ENCODE measurements at places on chromosomes 1 and 21.

DNA sequence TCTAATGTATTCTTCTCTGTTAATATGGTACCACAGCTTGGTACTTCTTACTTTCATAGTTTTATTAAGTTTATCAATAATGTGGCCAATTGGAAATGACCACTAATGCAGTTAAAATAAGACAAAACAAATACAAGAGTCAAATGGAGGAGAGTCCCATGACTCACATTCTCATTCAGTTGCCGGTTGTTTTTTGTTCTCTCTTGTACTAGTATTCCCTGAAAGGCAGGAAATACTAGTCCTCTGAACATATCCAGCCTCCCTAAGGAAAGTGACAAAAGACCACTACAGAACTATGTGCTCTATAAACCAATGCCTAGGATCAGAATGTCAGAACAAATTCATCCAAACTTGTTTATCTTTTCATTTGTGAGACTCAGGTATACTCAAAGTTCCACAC, 165.2 kb upstream of the SAMSN1 start:
- DNase-seq: no peak

DNA sequence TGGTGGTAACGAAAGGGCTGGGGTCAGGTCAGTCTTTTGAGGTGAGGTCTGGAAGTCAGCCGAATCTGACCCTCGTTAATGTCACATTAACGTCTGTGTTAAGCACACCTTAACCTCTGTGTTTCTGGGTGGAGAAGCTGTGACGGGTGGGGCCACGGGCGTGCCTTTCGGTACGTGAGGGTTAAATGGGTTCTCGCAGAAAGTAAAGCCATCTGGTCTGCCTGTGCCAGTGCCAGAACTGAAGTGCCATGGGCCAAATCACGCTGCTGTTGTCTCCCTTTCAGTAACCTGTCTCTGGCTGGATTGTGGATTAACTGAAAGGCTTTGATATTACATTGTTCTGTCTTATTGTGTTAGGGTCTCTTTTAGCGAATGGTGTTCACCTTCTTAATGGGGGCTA, 14.4 kb downstream of the URB2 start:
- DNase-seq: no peak

GRCh38 chr1:180898441-180899219, 14.1 kb upstream of the KIAA1614 start:
- DNase-seq: no peak

- DNase-seq: no peak
Observed at GRCh38 chr1:100036718-100037655, 67.2 kb downstream of the SLC35A3 start.

- DNase-seq: no peak
Observed at GRCh38 chr1:85240174-85240601, 19.3 kb downstream of the C1orf52 start.

DNA sequence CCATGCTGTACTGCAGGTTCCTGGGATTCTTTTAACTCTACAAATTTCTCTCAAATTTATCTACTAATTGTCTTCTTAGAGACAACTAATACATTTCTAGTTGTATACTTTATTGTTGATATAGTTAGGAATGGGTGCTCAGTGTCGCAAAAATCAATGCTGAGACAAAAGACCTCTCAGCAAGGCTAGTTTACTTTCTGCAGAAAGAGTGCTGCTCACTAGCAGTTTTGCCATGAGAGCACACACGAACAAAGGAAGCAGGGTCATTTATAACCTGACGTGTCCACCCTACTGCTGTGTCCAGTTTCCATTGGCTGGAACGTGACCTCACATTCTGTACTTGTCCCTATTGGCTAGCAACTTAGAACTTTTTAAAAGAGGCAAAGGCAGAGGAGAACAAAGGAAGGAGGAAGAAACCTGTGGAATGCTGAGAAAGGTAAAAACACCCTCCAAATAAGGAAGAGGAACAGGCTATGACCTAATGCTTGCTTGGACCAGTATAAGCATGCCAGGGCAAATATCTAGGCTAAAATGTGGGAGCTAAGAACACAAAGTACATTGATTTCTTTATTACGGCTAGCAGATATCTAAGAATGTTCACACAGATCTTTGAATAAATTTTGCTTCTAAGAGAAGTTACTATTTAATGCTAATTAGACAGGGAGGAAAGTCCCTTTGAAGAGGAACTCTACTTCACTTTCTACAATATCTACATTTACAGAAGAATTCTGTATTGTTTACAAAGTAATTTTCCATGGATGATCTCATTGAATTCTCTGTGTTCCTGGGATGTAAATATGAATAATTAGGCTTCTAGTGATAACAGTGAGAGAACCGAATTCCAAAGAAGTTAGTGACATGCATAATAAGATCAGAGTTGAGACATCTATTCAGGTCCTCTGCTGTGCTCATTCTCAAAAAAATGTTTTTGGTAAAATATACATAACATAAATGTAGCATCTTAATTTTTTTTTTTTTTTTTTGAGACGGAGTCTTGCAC, 86.0 kb upstream of the MAP10 start:
- DNase-seq: no peak

DNA sequence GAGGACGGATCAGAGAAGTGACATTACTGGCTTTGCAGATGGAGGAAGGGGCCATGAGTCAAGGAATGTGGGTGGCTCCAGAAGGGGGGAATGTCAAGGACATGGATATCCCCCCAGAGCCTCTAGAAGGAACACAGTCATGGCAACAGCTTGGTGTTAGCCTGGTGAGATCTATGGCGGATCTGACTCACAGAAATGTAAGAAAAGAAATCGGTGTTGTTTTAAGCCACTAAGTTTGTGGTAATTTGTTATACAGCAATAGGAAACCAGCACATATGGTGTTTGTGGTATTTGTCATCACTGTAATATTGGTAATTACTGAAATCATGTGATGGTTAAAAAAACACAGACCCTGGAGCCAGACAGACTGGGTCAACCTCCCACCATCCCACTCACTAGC, 236.2 kb downstream of the SETD4 start:
- DNase-seq: no peak

DNA sequence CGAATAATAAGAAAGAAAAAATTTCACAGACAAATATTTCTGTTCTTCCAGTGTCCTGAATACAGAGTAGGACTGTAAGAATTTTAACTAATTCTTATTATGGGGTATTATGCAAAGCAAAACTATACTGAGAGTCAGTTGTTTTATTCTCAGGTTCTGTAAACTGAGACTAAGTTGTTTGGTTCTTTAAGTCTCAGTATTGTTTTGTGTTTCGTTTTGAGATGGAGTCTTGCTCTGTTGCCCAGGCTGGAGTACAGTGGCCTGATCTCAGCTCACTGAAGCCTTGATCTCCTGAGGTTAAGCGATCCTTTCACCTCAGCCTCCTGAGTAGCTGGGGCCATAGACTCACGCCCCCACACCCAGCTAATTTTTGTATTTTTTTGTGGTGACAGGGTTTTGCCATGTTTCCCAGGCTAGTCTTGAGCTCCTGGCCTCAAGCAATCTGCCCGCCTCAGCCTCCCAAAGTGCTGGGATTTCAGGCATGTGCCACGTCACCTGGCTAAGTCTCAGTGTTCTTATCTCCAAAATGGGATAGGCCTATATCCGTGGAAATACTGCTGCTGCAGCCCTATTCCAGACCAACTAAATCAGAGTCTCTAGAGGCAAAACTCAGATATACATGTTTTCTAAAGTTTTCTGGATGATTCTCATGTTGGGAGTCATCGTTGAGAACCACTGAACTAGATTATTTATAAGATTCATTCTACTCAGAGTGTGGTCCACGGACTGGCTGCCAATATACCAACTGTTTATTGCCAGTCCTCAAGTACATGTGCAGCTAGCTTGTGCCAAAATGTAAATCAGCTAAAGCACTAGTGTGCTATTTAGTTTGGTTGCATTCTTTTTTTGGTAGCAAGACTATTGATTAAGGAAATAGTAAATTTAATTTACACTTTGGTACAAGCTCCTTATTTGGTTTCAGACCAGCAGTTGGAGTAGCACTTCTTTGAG, 116.6 kb downstream of the HS2ST1 start:
- no peak for DNase-seq

- no peak for DNase-seq
Observed at GRCh38 chr1:113792471-113792870, 19.8 kb downstream of the RSBN1 start.

DNA sequence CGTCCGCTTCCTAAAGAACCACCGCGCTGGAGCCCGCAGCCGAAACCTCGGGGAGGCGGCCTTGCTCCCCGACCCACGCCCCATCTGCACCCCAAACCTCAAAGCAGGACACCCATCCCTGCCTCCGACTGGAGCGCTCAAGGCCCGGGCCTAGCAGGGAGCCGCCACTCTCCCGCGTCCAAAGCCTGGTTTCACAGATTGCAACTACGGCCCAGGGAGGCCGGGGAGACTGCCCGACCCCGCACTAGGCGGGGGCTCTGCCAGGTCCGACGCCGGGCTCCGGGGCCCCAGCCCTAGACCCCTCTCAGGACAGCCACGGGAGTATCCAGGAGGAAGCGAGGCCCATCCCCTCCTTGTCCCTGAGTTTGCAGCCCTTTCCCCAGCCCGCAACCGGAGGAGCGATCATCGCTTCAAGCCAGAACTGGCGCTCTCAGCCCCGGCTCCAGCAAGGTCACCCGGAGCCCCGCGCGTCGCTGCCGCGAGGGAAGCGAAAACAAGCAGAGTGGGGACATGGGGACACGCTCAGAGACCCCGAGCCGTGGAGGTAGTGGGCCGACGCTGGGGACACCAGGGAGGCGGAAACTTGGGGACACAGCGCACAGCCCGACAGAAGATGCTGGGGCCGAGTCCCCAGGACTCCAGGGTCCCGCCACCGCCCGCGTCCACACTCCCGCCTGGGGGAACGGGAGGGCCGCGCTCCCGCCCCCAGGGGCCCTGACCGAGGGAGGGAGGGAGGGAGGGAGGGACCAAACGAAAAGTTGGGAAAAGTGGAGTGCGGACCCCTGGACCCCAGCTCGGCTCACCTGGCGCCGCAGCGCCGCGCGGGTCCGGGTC, 433 bp downstream of the TMEM200B start:
- peak; percentile 69 for DNase-seq

DNA sequence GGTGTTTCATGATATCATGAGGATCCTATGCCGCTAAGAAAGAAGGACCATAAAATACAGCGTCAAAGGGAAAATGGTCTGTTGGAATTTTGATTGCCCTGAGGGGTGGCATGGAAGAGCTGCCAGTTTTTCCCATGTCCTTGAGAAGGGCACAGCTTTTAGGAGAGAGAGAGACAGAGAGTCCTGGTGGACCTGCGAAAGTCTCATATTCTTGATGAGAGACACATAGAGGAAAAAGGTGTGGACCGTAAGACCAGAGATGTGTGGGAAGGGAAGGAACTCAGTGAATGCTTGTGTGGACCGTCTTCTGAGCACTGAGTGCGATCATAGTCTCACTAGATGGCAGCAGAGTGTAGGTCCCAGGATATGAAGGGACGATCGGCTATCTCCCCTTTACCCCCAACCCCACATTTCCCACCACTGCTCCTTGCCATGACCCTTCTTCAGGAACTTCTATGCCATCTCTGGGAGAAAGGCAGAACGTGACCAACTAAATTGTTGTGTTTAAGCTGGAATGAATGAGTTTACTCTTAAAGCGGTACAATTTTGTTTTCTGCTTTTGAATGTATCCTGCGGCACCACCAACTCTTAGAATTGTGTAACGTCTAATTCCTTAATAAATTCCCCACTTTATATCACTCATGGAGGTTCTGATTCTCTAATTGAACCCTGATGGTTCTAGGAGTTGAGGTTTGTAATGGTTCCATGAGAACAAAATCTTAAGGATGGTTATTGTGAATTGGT, 117.7 kb downstream of the CTH start:
- DNase-seq: no peak

- no peak for DNase-seq
Observed at GRCh38 chr1:209720326-209720725, 15.7 kb downstream of the HSD11B1 start.

GRCh38 chr1:116560704-116561490, 9.9 kb downstream of the CD58 start:
- no peak for DNase-seq

- DNase-seq: no peak
Observed at GRCh38 chr1:234315091-234315541, 58.1 kb upstream of the COA6 start.

DNA sequence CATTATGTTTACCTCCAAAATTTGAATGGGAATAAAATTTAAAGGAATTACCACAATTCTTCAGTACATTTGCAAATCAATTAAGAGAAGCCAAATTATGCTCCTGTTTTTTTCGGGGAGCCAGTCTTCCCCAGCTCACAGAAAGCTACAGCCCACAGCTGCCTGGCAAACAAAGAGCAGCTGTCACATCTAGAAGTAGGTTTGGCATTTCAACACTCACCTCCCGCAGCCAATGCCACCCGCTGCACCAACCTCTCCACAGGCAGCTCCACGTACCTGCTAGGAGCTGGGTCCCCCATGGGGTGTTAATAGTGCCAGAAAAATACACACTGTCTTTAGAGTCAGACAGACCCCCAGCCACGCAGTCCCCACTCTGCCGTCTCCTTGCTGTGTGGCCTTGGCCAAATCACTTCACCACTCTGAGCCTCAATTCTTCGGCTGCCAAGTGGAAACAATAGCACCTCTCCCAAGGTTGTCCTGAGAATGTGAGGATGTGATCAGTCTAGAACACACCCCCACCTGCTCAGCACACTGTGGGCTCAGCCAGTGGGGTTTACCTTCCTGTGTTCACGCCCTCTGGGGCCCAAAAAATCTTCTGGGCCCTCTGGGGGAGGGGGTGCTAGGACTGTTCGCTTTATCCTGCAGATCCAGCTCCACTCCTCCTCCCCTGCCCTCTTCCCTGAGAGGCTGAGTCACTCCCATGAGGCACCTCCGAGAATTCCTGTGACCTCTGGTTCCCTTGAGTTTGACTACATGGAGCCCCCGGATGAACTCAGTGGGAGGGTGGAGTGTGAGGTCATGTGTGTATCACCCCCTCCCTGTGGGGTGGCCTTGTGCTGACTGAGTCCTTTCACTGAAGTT, 204.3 kb upstream of the GRIK3 start:
- DNase-seq: no peak

DNA sequence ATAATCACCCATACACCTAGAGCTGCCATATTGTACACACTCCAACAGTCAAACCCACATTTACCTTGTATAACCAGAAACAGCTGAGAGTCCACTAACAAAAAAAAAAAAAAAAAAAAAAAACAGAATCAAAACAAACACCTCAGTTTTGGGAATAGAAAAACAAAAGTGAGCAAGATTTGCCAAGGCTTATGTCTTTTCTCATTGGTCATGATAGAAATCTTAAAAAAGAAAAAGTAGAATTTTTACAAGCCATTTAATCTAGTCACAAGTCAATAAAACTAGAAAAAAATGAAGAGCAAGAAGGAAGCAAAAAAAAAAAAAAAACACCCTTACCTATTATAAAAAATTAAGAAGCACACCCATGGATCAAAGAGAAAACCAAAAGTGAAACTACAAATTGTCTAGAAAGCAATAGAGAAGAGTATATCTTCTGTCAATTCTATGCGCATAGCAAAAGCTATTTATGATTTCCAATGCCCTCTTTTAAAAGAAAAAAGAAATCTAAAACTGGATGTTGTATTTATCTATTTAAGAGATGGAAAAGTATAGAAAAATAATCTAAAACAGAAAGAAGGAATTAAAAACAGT, 113.2 kb upstream of the GALNT2 start:
- no peak for DNase-seq

DNA sequence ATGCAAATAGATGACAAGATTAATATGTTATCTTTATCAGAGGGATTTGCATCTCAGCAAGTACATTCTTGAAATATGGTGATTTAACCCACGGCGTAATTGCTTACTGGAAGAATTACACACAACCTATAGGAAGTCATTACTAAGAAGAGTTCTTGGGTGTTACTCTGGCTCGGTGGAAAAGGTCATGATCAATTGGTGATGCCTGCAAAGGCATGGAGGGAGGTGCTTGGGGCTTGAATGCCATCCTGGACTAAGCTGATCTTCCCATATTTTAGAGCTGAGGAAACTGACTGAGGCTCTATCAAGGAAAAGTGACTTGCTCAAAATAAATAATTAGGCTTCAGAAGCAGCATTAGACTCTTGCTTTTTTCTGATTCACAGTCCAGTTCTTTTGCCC, 137.5 kb upstream of the JUN start:
- no peak for DNase-seq

All from sciatic nerve (tissue), 2 donors.